ENCODE measurements at places on chromosomes 11 and 22.

DNA sequence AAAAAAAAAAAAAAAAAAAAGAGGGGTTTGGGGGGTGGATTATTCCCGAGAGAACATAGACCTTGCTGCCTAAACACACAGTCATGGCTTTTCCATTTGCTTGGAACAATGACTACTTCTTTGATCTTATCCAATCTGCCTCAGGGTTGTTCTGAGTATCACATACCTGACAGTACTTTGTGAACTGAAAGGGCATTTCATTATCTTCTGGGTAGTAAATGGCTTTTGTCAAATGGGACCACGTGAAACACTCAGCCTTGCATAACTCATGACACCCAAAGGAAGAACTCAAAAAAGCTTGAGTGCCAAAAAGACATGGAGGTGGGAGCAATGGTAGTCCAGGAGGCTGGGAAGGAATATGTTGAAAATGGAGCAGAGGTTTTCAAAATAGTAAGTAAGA, 123.2 kb upstream of the BID start:
- no peak for DNase-seq

GRCh38 chr11:130562549-130562948, 114.1 kb downstream of the ADAMTS15 start:
- no peak for DNase-seq

GRCh38 chr22:44100411-44100810, 76.3 kb downstream of the PARVB start:
- no peak for DNase-seq

- no peak for DNase-seq
Observed at GRCh38 chr11:35550374-35551036, 25.1 kb upstream of the PAMR1 start.

DNA sequence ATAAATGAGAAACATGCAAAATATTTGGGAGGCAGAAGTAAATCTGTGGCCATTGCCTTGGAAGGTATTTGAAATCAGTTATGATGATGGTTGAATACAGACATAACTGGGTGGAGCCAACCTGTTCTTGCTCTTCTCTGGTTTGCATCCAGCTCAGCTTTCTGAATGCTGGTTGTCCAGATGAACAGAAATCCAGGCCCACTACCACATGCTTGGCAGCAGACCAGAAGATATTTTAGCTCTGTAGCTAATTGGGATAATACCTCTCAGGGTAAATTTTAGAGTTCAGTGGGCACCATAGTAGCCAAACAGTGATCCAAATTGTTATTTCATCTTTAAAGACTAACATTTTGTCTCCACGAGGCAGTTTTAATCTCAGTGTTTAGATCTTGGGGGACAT, 308.3 kb downstream of the RAB38 start:
- DNase-seq, result no peak

GRCh38 chr11:28649922-28650321, 541.7 kb downstream of the METTL15 start:
- no peak for DNase-seq

DNA sequence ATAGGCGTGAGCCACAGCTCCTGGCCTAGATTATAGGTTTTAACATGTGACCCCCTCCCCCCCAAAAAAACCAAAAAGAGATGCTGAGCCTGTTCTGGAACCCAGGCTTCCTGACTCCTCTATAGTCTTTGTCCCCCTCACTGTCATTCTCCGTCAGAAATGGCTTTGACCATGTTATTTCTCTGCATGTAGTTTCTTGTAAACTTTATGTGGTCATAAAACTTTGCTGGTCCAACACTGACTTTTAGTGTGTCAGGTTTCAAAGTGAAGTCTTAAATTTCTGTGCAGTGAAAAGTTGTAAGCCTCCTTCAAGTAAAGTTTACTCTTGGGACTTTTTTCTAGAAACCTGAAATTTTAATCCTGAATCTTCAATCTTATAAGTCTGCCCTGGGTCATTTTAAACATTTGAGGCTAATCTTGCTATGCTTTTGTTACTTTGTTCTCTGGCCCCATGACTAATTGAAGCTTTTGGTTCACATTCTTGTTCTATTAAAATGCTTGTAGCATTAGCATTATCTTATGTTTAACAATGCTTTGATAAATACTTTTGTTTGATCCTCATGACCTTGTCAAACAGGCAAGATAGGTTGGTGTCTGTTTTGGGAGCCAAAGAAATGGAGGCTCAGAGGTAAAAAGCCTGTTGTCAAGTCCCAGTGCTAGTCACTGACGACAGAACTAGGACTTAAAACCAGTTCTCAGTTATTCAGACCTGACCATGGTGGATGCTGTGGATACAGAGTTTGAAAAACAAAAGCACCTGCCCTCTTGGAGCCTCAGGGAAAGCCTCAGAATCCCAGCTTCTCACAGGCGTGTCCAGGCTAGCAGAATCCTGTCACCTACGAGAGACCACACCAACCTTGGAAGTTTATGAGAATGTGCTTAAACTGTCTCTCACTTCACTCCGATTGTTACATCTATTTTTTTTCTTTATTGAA, 87.7 kb upstream of the HORMAD2 start:
- no peak for DNase-seq

DNA sequence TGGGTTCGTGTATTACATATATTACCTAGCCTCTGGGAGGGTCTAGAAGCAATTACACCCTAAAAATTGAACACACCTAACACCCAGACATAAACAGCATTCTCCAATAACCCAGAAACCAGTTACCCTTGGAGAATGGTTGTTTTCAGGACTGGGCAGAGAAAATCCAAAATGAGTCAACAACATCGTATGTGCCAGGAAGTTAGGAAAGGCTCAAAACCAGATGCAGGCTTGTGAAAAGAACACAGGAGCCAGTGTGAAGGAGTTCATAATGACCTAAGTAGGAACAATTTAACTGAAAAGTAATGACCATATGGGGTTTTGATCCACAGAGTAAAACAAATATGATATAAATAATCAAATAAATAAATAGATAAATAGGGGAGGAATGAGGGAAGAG, 5.1 kb upstream of the CLPB start:
- DNase-seq, result no peak

DNA sequence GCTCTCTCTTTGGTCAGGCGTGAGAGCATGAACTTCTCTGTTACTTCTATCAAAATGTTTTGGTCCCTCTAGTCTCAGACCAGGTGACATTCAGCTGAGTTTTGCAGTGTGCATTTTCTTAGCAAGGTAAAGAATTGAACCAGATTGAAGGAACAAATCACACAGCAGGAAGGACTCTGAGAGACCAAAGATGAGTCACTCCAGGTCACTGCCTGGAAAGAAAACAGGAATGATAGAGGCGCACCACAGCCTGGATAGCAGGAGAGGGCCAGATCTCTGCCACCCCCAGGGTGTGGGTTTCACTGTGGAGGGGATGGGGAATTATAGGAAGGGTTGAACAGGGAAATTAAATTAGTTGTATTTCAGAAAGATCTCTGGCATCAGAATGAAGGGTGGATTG, 788.3 kb downstream of the NTM start:
- no peak for DNase-seq

- DNase-seq, result peak; percentile 7
Observed at GRCh38 chr11:40183073-40184064, 1276.1 kb downstream of the LRRC4C start.

GRCh38 chr22:44020981-44021380, 3.1 kb upstream of the PARVB start:
- DNase-seq, result no peak

- DNase-seq, result no peak
Observed at GRCh38 chr11:44285756-44286155, 24.2 kb downstream of the ALX4 start.

DNA sequence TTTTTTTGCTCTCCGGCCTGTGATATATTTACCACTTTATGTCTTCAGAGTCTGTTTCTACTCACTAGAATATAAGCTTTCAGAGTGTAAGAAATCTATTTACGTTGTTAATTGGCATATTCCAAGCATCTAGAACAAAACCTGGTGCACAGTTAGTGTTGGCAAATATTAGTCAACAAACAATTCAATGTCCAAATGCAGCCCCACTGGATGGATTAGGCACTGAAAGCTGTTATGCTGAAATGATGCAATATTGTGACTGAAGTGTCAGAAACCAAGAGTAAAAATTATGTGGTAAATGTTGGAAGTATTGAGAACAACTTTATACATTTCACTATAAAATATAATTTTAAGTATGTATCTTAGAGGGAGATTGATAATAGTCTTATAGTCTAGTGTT, 24.8 kb downstream of the CASP4 start:
- no peak for DNase-seq

DNA sequence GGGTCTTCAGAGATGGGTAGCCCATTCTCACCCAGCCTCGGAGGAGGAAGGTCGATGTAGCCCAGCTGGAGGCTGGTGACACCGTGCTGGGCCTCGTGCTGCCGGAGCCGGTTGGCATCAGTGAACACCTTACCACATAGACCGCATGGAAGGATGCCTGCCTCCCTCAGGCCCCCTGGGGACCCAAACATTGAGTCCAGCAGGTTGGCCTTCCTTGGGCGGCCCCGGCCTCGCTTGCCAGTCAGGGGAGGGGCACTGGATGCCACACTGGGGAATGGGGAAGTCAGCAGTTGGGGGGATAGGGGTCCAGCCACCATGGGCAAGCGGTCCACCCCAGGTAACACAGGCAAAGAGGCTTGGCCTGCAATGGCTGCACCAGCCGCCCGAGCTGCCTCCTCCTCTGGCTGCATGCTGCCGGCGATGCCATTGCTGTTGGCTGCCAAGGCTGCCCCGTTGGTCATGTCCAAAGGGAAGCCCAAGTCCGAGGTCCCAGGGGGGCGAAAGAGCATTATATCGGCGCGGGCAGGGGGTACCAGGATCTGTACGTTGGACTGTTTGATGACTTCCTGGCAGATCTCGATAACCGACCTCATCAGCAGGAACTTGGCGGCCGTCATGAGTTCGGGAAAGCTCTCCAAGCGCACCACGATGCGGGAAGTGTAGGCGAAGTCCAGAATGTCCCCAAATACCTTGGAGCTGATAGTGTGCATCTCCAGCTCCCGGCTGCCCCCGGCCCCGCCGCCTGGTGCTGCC, 1.4 kb downstream of the PATZ1 start:
- DNase-seq, result no peak

DNA sequence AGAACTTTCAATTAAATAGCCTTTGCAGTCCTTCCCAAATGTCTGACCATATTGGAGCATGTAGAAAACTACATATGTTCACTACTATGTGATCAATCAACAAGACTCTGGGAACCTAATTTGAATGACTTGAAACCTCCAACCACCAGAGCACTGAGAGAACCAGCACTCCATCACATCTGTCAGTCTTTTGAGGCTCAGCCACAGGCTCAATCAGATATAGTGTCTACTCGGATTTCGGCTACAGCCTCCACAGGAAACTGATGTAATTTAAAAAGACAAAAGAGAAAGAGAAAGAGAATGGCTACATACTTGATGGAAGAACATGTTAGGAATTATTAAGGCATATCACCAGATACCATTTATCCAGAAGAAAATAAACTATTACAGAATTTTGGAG, 859.0 kb downstream of the FAM181B start:
- no peak for DNase-seq

- DNase-seq, result no peak
Observed at GRCh38 chr11:112581747-112582146, 321.1 kb upstream of the PLET1 start.

DNA sequence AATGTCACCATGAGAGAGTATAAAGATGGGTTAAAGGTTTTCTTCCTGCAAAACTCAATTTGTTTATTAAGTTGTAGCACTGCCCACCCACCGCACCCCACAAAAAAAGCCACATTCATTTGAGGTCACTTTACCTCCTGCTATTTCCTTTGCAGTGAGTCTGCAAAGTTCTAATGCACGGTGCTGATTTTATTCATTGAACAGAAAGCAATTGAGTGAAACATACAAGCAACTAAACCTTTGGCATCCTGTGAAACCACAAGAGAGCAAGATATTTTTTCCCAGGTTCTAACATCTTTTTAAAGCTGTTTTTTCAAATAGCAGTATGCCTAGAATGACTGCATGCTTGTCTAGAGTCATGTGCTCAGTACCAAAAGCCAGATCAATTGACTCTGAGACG, 39.0 kb downstream of the RRAS2 start:
- no peak for DNase-seq

GRCh38 chr11:60718524-60719316, 5.8 kb upstream of the MS4A18 start:
- no peak for DNase-seq

GRCh38 chr11:128346804-128347203, 240.6 kb downstream of the ETS1 start:
- DNase-seq, result no peak

GRCh38 chr11:64107303-64107702, 58.6 kb downstream of the MACROD1 start:
- no peak for DNase-seq

DNA sequence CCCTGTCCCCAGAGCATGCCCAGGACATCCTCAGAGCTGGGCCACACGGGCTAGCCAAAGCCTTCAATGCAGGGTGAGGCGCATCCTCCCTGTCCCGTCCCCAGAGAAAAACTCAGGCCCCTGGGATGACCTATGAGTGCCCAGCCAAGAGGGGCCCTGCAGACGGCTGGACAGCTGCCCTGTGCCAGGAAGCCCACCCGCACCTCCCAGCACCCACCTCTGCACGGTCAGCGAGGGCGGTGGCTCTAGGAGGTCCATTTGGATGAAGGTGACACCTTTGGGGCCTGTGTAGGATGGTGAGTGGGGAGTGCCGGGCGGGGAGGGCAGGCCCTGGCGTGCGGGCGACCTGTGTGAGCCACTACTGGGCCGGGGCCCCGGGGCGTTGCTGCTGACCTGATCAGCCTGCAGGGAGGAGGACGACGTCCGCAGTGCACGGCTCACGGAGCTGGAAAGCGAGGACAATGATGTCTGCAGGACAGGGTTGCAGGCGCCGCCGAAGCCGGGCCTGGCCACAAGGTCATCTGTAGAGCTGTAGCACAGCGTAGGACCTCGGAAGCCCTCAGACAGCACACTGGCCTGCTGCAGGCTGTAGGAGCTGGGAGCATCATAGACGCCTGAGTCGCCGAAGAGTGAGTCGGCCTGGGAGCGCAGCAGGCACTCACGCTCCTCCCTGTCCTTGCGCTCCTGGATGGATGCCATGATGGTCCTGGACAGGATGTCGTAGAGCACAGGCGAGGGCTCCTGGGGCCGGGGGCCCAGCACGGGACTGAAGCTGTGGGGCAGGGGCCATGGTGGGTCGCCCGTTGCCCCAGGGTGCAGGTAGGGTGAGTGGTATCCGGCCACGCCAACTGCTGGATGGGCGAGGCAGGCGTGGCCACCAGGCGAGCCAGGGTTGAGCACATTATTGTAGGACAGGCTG, 180.5 kb downstream of the IGLL1 start:
- DNase-seq, result no peak

DNA sequence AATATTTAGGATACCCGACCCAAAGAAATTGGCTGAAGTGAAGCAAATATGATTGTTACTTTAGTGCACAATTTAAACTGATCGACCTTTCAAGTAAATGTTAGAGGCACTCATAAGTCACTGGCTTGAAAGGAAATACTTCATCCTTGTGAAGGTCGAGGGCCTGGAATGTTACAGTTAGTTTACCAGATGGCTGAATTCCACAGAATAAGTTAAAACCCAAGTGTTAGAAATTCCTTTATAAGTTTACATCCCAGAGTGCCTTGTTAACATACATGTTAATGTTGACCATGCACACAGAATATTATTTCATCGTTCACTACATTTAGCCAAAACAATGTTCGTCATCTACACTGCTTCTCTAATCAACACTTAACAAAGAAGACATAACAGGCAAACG, 235.5 kb upstream of the ANO3 start:
- no peak for DNase-seq

Data from GM19239 (cell line).